ENCODE measurements at places on chromosomes 4 and X. TPM values are rescaled to one million over a fixed set of nuclear protein-coding genes. Genes with fewer than 3 reads are reported as not detected.

The ETDB gene
- total RNA-seq: not detected

The GASK1B gene
- 37.6 TPM for total RNA-seq

The VAMP7 gene
- total RNA-seq: 35.7 TPM

The MEPE gene
- not detected for total RNA-seq

The LPAR4 gene
- 3.6 TPM for total RNA-seq

DNA sequence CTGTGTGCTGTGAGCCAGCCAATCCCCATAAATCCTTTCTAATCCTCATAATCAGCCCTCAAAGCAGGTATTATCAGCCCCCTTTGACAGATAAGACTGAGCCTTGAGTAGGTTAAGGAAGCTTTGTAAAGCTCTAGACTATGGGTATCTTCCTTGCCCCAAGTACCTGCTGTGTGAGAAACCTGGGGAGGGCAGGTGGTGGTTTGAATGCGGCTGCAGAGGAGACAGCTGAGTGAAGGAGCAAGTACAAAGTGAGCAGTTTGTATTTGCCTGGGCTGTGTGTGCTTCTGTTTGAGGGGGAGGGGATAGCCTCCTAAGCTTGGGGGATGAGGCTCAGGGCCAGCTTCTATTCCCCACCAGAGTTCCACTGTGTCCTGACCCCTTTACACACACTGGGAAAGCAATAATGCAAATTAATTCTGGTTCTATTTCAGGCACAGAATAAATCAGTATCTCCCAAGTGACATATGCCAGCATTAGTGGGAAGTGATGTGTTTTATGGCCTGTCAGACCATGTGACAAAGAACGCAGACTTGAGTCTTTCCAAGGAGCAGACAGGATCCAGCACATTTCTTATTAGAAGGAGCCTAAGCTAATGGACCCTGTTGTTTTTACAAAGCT is 63.5 kb downstream of the EVC start:
- DNase-seq: no peak

- DNase-seq: no peak
Measured at GRCh38 chr4:165625281-165625680, 246.5 kb downstream of the CPE start.

DNA sequence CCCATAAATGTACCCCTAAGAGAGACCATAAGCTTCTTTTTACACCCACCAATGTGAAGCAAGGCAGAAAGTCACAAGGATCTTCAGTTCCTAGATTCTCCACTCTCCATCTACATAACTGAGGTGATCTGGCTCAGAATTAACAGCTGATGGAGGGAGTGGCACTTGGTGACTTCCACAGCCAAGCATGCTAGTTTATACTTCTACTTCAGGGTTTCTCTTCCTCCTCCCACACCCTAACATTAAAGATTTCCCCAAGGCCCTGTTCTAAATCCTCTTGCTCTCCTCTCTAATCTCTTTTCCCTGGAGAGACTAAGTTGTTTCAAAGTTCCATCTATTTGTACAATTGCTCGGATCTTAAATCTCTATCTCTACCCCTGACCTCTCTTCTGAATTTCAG is 81.1 kb downstream of the MBNL3 start:
- no peak for DNase-seq

DNA sequence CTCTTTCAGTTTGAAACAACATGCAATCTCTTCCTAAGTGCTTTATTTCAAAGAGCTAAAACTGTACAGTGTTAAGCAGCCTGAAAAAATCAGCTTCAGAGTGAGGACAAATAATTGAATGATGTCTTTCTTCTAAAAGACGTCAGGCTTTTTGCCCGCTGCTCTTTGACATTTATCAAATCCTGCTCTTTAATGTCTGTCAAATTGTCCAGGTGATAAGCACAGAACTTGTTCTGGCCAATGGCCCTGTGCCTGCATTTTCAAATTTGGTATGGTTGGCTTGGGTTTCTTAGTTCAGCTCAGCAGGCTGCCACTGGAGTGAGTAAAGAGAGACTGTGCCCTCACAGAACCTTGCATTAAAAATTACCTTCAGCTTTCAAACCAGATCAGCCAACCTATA is 712.9 kb upstream of the LCORL start:
- no peak for DNase-seq

DNA sequence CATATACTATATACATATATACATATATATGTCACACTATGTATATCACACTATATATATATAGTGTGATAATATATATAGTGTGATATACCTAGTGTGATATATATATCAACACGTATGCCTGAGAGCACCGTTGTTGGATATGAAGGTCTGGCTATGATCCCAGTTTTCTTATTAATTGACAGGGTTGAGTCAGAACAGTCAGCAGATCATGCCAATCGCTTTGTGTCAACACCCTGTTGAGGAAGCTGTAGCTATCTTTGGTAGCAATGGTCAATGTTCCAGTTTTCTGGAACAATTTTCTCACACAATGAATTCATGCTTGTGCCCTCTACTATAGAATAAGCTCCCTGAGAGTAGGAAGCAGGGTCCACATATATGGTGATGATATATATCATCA is 496.0 kb upstream of the AGA start:
- DNase-seq: no peak

GRCh38 chrX:50100188-50100587 is 100.6 kb downstream of the AKAP4 start:
- no peak for DNase-seq

DNA sequence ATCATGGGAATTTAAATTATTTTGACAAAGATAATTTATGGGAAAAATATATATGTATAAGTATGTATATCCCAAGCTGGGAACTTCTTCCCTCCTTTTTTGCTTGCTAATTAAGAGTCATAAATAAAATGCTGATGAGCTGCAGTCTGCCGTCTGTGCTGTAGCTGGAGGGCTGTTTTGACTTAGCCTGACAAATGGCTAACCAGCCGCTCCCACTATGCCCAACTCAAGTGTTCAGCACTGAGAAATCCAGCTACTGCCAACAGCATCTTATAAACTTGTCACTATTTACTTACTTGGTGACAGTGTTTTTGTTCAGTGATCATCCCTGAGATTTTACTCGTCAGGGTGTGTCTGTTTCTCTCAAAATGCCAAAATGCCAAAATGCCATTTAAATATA is 171.2 kb upstream of the PGRMC2 start:
- DNase-seq: no peak

- no peak for DNase-seq
Measured at GRCh38 chr4:142696334-142697122, 149.6 kb downstream of the INPP4B start.

DNA sequence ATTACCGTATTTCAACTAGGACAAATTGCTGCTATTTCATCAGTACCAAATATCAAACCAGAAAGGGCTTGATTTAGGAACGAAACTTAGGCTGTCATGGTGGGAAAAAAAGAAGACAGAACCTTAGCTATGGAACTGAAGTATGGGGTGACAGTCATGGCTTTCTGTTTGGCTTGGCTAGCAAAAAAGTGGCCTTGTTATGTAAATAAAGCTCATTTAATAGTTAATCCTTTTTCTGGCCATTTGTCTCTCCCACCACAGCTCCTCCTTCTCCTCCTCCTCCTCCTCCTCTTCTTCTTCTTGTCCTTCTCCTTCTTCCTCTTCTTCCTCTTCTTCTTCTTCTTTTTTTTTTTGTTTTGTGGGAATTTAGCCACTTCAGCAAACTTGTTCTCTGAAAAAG is 434.7 kb upstream of the NDST4 start:
- DNase-seq: no peak

GRCh38 chr4:102324730-102325129 is 20.6 kb downstream of the SLC39A8 start:
- DNase-seq: no peak

- no peak for DNase-seq
Measured at GRCh38 chrX:120697053-120697452, 67.2 kb upstream of the C1GALT1C1 start.

- DNase-seq: no peak
Measured at GRCh38 chr4:5192271-5192670, 141.0 kb downstream of the STK32B start.

Measured in chondrocyte (in vitro differentiated cells).